ENCODE measurements at places on chromosomes 1 and 21.

DNA sequence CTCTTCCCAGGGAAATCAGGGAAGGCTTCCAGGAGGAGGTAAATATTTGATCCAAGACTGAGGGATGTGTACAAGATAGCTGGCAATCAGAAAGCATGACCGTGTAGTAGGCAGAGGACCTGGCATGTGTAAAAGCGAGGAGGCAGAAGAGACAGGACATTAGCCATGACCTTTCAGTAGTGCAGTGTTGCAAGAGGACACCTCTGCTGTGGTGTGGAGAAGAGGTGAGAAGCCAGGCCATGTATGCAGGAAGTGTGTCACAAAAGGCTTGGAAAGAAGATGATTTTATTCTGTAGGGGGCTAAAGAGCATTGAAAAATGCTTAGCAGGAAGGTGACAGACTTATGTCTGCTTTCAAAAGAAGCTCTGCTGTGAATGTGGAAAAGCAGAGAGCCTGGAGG, 381.0 kb downstream of the ZP4 start:
- DNase-seq: no peak

GRCh38 chr1:168335500-168335899, 54.8 kb downstream of the TBX19 start:
- no peak for DNase-seq

DNA sequence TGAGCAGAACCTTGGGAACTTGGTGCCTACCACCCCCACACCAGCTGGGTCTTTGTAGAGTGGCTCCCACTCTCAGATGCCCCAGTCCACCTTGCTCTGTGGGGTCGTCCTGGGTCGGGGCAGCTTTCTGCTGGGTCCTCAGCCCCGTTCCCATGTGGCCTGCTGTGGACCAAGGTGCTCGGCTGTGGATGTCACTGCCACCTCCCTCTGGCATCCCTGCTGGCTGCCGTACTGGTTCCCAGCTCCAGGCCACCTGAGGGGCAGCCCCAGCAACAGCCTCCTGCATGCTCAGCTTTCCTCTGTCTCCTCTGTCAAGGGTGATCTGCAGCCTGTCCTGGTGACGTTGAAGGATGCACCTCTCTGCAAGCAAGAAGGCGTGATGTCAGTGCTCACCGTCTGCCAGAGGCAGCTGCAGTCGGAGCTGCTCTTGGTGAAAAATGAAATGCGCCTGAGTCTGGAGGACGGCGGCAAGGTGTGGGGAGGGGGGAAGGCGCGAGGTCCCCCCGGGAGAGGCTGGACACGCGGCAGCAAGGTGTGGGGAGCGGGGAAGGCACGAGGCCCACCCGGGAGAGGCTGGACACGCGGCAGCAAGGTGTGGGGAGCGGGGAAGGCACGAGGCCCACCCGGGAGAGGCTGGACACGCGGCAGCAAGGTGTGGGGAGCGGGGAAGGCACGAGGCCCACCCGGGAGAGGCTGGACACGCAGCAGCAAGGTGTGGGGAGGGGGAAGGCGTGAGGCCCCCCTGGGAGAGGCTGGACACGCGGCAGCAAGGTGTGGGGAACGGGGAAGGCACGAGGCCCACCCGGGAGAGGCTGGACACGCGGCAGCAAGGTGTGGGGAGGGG, 45.9 kb upstream of the DIP2A start:
- no peak for DNase-seq

GRCh38 chr1:229075217-229075616, 195.7 kb upstream of the RAB4A start:
- no peak for DNase-seq

DNA sequence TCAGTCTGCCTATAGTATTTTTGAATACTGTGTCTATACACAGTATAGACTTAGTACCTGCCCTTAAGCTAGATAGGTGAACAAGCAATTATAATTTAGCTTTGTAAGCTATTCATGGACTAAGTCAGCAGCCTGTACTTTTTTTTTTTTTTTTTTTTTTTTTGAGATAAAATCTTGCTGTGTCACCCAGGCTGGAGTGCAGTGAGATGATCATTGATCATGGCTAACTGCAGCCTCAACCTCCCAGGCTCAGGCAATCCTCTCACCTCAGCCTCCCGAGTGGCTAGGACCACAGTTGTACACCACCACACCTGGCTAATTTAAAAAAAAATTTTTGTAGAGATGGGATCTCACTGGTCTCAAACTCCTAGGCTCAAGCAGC, 17.3 kb downstream of the ITSN1 start:
- DNase-seq: no peak

DNA sequence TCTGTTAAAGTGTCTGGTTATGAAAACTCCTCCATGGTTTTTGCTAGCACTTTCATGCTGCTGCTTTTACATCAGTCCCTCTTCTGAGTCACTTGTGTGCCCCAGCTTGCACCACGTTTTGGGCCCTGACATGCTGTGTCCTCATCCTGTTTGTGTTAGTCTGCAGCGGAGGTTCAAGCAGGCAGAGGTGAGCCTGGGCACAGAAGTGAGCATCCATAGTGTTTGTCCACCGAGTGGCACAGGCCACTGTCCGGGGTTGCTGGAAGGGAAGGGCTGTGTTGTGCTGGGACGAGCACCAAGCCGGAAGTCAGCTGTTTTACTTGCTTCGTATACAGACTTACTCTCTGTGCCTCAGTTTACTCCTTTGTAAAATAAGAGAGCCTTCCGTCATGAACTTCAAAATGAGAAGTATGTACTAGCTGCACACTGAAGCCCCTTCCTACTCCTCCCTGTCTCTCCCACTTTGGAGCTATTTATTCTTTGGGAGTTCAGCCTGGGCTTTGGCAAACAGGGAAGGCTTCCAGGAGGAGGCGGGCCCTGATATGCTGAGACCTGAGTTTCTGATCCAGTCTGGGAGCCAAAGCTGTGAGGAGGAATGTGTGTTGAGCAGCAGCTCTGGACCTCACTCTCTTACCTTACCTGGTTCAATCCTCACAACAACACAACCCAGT, 10.7 kb upstream of the LAPTM5 start:
- no peak for DNase-seq

DNA sequence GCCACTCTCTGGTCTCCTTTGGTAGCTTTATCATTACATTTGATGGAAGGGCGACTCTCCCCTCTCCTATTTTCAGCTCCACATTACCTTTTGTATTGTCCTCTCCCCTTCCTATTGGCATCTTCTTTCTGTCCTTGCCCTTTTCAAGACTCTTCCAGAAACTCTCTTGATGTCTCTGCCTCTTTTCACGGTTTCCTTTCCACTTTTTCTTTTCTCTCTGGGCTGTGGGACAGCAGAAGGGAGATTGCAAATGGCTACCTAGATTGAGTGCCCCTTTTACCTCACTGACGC, 17.5 kb downstream of the IER5 start:
- no peak for DNase-seq

GRCh38 chr1:64502083-64502482, 32.2 kb downstream of the CACHD1 start:
- DNase-seq: no peak

GRCh38 chr1:247043406-247043805, 35.2 kb downstream of the ZNF670 start:
- DNase-seq: no peak

DNA sequence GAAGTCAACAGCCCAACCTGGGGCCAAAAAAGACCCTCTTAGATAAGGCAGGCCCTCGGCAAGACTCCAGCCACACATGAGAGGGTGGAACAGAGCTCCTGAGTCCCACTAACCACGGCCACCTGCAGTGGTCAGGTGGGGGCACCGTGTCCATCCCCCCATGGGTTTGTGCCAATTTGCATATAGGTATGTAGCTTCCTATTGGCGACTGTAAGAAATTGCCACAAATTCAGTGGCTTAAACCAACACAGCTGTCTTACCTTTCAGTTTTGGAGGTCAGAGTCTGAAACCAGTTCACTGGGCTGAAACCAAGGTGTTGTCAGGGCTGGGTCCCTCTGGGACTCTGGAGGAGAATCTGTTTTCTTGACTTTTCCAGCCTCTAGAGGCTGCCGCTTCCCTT, 59.3 kb downstream of the COL18A1 start:
- DNase-seq: no peak
